ENCODE measurements at places on chromosomes 12 and 14.

- DNase-seq, result no peak
These were observed 10.0 kb upstream of the PKP2 start for GRCh38 chr12:32906399-32907165.

- DNase-seq, result peak; percentile 4
These were observed 21.9 kb upstream of the PTGR2 start for GRCh38 chr14:73829526-73830431.

DNA sequence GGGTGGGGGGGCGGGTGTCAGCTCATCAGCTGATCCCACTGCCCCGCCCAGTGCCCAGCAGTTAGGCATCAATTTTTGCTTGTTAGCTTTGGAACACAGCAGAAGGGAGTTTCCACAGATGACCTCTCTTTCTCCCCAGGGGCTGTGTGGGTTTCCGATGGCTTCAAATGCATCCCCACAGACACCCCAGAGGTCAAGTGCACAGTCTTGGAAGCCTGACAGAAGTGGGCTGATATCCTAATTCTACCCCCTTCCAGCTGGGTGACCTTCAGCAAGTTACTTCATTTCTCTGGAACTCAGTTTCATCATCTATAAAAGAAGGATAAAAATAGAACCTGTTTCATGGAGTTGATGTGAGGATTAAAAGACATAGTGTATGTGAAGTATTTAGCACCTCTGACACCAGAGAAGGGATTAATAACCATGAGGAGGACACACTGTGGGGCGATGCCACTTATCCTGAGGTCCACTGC is 22.0 kb downstream of the TTC9 start:
- no peak for DNase-seq

DNA sequence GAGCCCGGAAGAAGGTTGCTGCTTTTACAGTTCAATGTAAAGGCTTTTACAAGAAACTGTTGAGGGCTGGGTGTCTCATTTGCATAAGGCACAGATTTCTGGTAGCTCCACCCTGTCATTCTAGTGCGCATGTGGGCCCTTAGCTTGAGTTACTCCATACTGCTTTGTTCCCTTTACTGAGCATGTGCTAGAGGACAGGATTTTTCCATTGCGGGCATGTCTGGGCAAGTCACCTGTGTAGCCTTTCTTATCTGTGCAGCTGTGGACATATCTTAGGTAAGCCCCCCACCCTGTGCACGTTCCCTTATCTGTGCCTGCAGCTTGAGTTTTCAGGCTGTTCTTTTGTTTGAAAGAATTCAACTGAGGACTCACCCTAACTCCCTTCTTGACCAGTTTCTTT is 56.2 kb upstream of the ARHGAP5 start:
- DNase-seq, result no peak

- no peak for DNase-seq
These were observed 39.6 kb downstream of the IQSEC3 start for GRCh38 chr12:106118-106591.

DNA sequence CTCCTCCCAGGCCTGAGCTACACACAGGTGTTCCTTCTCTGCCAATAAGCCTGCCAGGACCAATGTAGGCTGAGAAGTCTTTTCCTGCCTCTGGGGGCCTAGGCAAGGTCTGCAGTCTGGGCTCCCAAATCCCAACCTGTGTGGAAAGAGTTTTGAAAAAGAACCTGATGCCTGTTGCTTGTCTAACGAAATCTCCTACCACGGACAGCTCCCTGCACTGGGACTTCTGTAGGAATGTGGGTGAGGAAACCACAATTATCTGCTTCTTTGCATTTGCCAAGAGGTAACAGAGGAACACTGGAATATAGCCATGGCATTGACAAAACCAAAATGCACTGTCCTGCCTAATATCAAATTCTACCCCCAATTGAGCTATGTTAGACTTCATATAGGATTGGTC is 877.0 kb upstream of the TMEM132C start:
- DNase-seq, result no peak

DNA sequence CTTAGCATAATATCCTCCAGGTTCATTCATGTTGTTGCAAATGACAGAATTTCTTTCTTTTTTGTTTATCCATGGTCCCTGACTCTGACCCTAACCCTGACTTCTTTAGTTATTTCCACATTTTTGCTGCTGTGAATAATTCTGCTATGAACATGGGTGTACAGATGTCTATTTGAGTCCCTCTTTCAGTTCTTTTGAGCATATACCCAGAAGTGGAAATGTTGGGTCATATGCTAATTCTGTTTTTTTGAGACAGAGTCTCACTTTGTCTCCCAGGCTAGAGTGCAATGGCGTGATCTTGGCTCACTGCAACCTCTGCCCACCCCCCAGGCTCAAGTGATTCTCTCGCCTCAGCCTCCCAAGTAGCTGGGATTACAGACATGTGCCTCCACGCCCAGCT is 33.1 kb downstream of the KNTC1 start:
- DNase-seq, result no peak

GRCh38 chr12:11962860-11963259 is 107.9 kb upstream of the BCL2L14 start:
- no peak for DNase-seq

- no peak for DNase-seq
These were observed 240.4 kb upstream of the DCN start for GRCh38 chr12:91422811-91423692.

- DNase-seq, result no peak
These were observed 15.4 kb downstream of the C1S start for GRCh38 chr12:7075939-7076338.

GRCh38 chr12:75766263-75767160 is 255.1 kb upstream of the KRR1 start:
- no peak for DNase-seq

DNA sequence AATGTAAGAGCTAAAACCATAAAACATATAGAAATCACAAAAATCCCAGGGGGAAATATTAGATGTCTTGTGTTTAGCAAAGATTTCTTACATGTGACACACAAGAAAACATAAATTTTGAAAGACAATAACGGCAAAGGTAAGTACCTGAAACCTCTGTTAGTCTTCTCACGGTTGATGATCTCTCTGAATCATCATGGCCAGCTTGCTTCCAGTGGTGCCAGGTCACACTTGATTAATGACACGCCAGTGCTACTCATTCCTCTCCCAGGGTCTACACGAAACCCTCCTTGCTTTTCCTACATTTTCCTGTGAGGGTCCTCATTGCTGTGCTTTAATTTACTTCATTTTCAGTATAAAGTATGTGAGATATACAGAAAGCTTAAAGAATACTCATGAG is 114.4 kb upstream of the PARP11 start:
- DNase-seq, result no peak

GRCh38 chr14:89331398-89331797 is 85.6 kb downstream of the FOXN3 start:
- no peak for DNase-seq

DNA sequence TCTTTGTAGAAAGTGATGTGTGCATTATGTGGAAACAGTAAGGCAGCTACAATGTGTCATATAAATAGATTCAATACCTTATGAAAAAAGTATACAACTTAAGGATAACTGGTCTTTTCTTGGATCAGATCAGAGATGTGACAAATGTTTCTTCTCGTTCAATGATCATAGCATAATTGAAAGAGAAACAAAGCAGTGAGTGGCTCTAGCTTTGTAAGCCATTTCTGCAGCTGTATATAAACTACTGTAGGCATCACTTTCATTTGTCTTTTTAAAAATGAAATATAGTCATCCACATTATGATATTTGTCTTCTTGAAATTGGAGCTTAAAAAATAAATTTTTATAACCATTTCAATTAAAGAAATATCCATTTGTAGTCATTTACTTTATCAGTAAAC is 63.8 kb upstream of the LMO3 start:
- no peak for DNase-seq

- DNase-seq, result no peak
These were observed 447.0 kb downstream of the DIO2 start for GRCh38 chr14:79764323-79764722.

DNA sequence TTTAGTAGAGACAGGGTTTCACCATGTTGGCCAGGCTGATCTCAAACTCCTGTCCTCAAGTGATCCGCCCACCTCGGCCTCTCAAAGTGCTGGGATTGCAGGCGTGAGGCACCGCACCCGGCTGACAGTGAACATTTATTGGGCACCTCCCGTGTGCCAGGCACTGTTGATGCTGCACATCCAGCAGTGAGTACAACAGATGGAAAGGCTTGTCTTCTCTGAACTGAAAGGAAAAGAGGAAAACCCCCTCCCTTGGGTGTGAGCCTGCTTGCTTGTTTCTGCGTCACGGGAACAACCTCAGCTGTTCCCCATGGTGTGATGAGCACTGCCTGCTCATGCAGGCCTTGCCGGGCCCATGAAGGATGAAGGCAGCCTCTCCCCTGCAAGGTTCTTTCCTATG is 39.5 kb downstream of the DGLUCY start:
- no peak for DNase-seq
